Mesangial cell (primary cell): ENCODE measurements at places on chromosomes 1 and 21. TPM values are rescaled to one million over a fixed set of nuclear protein-coding genes. Genes with fewer than 3 reads are reported as not detected.

The LINGO4 gene
- total RNA-seq, result not detected in 2 replicates

The AGBL4 gene
- total RNA-seq, result not detected in 2 replicates

The LCE3E gene
- total RNA-seq, result not detected in 2 replicates

The OLIG2 gene
- not detected in 2 replicates for total RNA-seq

The TMPRSS2 gene
- under 0.01 and 0.13 TPM in 2 replicates for total RNA-seq

The ERMAP gene
- 8.1 and 13.4 TPM in 2 replicates for total RNA-seq

The FAM72C gene
- 0.25 and 0.98 TPM in 2 replicates for total RNA-seq

The HAX1 gene
- total RNA-seq, result 80.0 and 124 TPM in 2 replicates

The FBXO42 gene
- total RNA-seq, result 13.5 and 22.2 TPM in 2 replicates

The FCRLA gene
- total RNA-seq, result under 0.01 and 0.16 TPM in 2 replicates

The SMPDL3B gene
- 2.3 and 24.8 TPM in 2 replicates for total RNA-seq

The ITLN2 gene
- total RNA-seq, result not detected in 2 replicates

The CAPZB gene
- total RNA-seq, result 112 and 125 TPM in 2 replicates

The SELENBP1 gene
- 6.0 and 18.1 TPM in 2 replicates for total RNA-seq

The OR6N1 gene
- total RNA-seq, result not detected in 2 replicates

The GBP2 gene
- 0.49 and 3.5 TPM in 2 replicates for total RNA-seq

The FMOD gene
- 0.25 TPM in 1 of 2 replicates, not detected in the other for total RNA-seq

The LAX1 gene
- not detected in 2 replicates for total RNA-seq

The IL22RA1 gene
- under 0.01 and 0.16 TPM in 2 replicates for total RNA-seq

The JAM2 gene
- 0.13 and 0.65 TPM in 2 replicates for total RNA-seq

The KLHDC8A gene
- 1.0 and 1.3 TPM in 2 replicates for total RNA-seq

The GPA33 gene
- total RNA-seq, result 0.13 TPM in 1 of 2 replicates, not detected in the other

The C1orf105 gene
- total RNA-seq, result not detected in 2 replicates

The OR10J1 gene
- total RNA-seq, result not detected in 2 replicates

The SAMSN1 gene
- 0.13 TPM in 1 of 2 replicates, not detected in the other for total RNA-seq

The AKT3 gene
- 14.3 TPM in 2 replicates for total RNA-seq

The TAL1 gene
- 1.5 and 2.9 TPM in 2 replicates for total RNA-seq

The AMIGO1 gene
- 0.65 and 2.4 TPM in 2 replicates for total RNA-seq

The PSMA5 gene
- total RNA-seq, result 27.8 and 35.8 TPM in 2 replicates

The GJB3 gene
- 0.98 and 2.5 TPM in 2 replicates for total RNA-seq

The LELP1 gene
- total RNA-seq, result not detected in 2 replicates

The SLC26A9 gene
- not detected in 2 replicates for total RNA-seq

The SPEN gene
- total RNA-seq, result 11.2 and 17.1 TPM in 2 replicates

The TGFB2 gene
- 66.6 and 94.8 TPM in 2 replicates for total RNA-seq

The HES3 gene
- total RNA-seq, result not detected in 2 replicates

The RRP1 gene
- 20.7 and 31.8 TPM in 2 replicates for total RNA-seq

The DIO1 gene
- not detected in 2 replicates for total RNA-seq

The L1TD1 gene
- total RNA-seq, result under 0.01 TPM in 1 of 2 replicates, not detected in the other

The LCE3D gene
- not detected in 2 replicates for total RNA-seq
